ENCODE measurements at places on chromosomes 13 and 19. TPM values are rescaled to one million over a fixed set of nuclear protein-coding genes. Genes with fewer than 3 reads are reported as not detected.

The RNF225 gene
- 0.55 TPM for total RNA-seq

DNA sequence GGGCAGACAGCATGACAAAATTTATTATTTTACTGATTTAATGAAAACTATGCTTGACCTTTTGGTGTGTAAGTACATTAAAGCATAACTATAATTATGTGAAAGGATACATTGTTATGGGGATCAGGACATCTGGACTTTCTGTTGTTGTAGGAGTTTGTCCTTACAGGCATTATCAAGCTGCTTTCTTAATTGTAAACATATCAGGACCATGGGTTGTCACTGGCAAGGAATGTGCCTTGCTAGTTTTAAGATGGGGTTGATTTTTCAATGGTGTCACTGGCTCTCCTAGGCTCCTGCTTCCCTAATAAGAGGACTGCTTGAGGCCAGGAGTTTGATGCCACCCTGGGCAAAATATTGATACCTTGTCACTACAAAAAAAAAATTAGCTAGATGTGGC, 32.6 kb downstream of the KBTBD6 start:
- DNase-seq, result no peak

The ZNF607 gene
- 7.5 TPM for total RNA-seq

- DNase-seq, result peak; percentile 30
Measured at GRCh38 chr19:29545866-29546582, 20.2 kb downstream of the VSTM2B start.

GRCh38 chr13:82330499-82330898, 1551.8 kb downstream of the SLITRK1 start:
- DNase-seq, result no peak

The KCNRG gene
- 1.5 TPM for total RNA-seq

GRCh38 chr13:111406636-111407035, 86.2 kb downstream of the TEX29 start:
- DNase-seq, result no peak

Data from upper lobe of right lung (tissue), 1 donor.